NCI-H1436 treated with DMSO at 0.1 percent for 48 hours (cell line): ENCODE measurements at places on chromosomes 4 and X.

DNA sequence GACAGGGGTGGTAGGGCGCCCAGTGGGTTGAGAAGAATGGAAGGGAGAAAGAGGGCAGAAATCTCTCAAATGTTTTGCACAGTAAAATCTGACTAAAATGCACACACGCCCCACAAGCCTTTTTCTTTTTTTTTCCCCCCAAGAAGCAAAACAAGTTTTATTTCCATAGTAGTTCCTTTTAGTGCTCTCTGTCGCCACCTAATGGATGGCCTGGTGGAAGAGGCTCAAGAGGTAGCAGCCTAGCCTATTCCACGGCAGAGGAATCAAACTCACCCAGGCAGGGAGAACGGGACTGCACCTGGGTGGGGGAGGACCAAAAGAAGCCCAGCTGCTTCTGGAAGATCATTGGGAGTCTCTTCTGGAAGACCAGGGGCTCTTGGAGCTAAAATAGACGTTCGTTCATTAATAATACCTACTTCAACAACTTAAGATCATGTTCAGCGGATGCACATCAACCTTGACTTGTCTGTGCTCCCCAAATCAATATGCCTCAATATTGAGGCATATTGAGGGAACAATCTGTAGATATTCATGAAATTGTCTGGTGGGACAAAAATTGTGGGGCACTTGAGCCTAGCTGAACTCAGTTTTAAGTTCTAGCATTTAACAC lies 31.6 kb upstream of the IRAK1 start:
- peak; percentile 0 for DNase-seq

DNA sequence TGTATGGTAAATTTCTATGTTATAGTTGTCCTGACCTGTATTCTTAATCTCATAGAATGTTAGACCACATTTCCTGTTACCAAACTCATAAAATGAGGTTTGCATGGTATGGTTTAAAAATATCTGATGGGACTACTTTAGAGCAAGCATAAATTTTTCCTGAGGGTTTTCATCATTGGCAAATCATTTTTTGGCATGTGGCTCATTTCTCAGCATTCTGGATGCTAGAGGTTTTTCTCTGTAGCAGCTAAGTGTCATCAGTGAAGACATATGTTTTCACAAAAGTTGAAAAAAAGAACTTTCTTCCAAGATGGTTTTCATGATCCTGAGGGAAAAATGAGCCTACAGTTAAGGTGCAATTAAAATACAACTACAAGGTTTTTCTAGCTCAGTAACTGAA lies 503.5 kb upstream of the FAM47C start:
- no peak for DNase-seq

GRCh38 chr4:86670298-86670697 lies 76.2 kb downstream of the PTPN13 start:
- no peak for DNase-seq

DNA sequence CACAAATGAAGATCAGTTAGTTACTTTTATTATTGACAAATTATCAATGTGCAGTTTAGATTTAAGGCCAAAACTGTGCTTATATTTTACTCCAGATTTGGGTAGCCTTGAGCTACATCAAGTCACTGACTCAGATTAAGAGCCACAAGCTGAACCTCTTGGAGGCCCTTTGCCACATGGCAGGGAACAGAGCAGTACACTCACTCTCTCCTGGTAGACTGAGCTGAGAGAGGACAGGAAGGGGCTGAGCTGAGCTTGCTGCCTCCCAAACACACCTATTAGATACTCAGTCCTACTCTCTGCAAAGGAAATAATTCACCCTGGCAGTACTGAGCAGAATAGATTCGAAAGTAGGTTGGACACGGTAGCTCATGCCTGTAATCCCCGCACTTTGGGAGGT lies 7.8 kb downstream of the STAP1 start:
- no peak for DNase-seq

DNA sequence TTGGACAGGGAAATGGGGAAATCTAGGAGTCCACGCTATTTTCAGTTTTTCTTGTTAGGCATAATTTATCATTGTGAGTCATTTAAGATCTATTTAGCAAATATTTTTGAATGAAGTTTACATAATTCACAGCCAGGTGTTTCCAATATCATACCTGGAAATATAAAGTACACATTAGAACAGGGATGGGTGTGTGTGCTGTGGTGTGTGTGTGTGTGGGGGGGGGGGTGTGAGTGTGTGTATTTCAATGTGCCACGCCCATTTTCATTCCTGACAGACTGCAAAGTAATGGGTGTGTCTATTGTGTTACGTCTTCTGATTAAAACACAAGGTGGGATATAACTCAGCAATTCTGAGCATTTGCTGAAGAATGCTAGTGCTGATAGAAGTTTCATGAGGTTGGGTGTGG lies 33.2 kb downstream of the ARHGAP10 start:
- DNase-seq = no peak

- DNase-seq = no peak
Measured at GRCh38 chr4:3389233-3390215, 52.2 kb upstream of the HGFAC start.

DNA sequence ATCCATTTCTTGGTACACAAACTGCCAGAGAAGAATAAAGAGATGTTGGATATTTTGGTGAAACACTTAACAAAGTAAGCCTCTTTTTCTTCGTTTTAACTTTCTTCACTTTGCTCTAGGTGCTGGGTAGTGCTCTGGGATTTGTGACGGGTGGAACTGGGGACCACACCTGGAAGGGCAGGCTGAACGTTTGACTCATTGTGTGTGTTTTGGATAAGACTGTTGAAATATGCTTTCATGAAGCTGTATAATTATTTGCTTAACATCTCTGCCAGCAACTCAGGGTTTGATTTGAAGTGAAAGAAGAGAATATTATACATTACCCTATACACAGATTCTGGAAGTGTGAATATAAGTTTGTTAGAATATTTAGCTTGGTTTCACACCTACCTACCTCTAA lies 233.2 kb downstream of the ARHGAP10 start:
- no peak for DNase-seq

GRCh38 chrX:12617241-12617640 lies 174.0 kb upstream of the PRPS2 start:
- DNase-seq = no peak

GRCh38 chr4:102553982-102554381 lies 52.8 kb downstream of the NFKB1 start:
- no peak for DNase-seq

DNA sequence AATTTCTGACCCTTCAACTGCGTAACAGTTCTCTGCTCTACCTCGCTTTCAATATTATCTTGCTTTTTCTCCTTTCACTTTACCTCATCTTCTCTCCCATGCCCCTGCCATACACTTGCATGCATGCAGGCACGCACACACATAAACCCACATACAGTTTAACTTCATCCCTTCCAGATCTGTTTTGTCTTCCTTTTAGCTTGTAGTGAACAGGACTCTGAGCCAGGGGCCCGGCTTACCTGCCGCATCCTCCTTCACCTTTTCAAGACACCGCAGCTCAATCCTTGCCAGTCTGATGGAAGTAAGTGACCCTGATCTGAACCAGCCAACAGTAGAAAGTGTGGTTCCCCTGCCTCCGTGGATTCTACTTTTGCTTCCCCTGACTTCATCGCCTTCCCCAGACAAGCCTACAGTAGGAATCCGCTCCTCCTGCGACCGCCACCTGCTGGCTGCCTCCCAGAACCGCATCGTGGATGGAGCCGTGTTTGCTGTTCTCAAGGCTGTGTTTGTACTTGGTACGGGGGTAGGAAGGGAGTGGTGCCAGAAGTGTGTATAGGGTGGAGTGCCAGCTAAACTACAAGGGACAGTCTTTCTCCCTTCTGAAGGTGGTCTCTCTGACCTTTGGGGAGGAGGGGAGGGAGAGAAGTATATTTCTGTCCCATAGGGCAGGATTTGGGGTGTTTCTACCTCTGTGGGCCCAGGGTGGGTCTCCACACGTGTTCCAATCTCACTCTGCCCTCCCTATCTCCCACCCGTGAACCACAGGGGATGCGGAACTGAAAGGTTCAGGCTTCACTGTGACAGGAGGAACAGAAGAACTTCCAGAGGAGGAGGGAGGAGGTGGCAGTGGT lies 10.7 kb downstream of the MED12 start:
- no peak for DNase-seq

DNA sequence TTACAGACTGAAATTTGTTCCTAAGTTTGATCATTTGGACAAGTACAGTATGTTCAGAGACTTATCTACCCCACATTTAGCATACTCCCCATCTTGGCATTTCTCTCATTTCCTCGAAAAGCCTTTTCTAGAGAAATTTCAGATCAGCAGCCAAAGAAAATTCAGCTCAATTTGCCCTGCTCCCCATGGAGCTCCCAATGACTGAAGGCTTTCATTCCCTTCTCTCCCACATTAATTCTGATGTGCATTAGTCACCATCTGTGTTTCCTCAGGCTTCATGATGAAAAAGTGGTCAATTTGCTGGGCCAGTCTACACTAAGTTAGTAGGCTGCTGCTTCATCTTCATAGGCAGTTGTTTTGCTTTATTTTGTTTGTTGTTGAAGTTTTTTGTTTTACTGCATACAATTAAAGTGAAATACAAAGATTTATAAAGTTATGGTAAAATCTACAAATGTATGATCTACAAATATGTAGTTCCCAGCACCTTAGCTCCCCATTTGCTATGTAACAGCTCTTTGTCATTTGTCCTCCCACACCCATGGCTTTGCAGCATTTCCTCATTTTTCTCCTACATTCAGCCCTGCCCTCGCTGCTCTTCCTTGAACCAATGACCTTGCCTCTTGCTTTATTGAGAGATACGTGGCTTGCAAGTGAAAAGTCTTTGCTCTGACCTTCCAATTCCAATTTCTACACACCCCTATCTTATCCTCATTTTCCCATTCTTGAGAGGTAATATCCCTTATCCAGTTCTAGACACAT lies 193.9 kb downstream of the ANAPC10 start:
- no peak for DNase-seq

DNA sequence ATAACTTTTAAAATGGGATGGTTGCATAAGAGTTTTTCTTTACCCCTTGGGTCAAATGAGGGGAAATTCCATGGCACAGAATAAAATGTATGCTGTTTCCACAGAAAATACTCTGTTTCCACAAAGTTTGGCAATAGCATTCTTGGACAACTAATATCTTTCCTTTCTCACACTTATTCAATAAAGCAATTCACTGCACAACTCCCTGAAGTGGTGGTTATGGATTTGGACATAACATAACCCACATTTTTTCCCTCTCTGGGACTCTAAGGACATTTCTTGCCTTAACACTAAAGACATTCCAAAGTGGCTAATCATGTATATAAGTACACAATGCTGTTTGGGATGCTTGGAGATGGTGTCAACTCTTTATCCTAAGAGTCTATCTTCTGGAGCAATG lies 51.7 kb upstream of the GPM6B start:
- DNase-seq = no peak

DNA sequence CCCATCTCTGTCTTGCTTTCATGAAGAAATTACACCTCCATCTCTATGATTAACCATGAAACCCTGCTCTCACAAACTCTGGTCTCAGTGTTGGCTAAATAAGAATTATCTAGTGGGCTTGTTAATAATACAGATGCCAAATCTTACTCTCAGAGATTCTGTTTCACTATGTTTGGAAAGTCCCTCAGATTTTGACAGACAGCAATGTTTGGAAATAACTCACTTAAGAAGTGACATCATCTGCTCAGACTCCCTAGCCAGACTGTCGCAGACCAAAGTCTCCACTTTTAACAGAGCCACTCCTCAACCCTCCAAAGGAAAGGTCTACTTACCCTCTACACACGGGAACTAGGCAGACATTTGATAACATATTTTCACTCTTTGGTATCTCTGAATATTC lies 328.5 kb upstream of the FGF16 start:
- DNase-seq = no peak

DNA sequence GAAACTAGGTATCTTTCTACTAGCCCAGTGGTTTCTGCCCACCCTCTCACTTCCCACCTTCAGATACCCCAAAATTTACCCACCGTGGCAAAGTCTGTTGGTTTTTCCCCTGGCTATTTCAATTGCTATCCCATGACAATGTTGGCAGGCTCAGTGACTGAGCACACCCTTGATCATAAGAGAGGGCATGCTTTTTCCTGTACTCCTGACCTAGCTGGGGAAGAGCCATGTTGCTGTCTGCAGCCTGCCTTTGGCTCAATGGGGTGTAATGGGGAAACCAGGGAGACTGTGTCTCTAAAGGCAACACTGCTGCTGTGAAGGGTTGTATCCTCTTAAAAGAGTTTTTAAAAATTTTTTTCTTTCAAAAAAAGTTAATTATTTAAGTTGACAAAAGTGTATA lies 90.4 kb upstream of the CITED1 start:
- no peak for DNase-seq

GRCh38 chr4:89129080-89129640 lies 17.8 kb downstream of the TIGD2 start:
- DNase-seq = no peak

DNA sequence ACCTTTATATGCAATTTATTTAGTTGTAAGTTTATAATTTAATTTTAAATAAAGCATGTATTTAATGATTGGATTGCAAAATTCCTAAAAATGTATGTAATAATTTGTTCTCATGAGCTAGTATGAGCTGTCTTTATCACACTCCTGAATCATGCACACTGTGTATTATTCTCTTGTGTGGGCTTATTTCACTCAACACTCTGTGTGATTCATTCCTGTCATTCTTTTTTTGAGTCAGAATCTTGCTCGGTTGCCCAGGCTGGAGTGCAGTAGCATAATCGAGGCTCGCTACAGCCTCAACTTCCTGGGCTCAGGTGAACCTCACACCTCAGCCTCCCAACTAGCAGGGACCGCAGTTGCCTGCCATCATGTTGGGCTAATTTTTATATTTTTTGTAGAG lies 123.1 kb upstream of the SLC34A2 start:
- no peak for DNase-seq

GRCh38 chrX:123927845-123928244 lies 33.7 kb upstream of the STAG2 start:
- no peak for DNase-seq

DNA sequence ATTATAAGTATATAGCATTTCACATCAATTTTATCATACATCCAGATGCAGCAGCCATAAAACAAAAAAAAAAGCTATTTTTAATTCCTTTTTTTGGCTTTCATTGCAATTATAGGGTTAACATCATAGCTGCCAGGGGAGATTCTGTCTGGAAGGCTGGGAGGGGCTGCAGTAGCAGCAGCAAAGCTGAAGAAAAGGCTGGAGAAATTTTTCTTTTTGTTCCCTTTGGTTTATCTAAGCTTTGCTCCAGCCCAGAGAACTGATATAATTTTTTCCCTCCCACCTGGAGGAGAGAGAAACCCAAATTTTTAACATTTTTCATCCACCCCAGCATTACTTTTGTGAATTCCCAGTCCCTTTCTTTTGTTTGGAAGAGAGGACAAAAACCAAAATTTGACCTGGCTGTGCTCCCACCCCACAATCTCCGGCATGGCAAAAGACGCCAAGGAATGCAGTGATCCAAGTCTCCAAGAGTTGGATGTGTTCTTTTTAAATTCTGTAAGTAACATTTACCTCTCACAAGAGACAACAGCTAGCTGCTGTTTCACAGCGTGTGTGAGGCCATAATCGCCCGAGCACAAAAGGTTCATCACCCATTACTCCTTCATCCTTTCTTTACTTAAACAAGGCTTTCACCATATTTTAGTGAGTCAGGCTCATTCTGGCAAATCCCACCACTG lies 25.1 kb upstream of the FAM156A start:
- DNase-seq = no peak

GRCh38 chr4:3527914-3528876 lies 4.0 kb downstream of the LRPAP1 start:
- DNase-seq = no peak
